Suppressor macrophage treated with lipopolysaccharide for 4 hours (primary cell): ENCODE measurements at places on chromosomes 11 and 22.

GRCh38 chr22:48343461-48343860, 1484.2 kb downstream of the BRD1 start:
- no peak for DNase-seq

GRCh38 chr11:36253238-36253637, 36.0 kb downstream of the COMMD9 start:
- DNase-seq, result no peak

- DNase-seq, result no peak
Measured at GRCh38 chr11:134100171-134100570, 31.3 kb downstream of the JAM3 start.

DNA sequence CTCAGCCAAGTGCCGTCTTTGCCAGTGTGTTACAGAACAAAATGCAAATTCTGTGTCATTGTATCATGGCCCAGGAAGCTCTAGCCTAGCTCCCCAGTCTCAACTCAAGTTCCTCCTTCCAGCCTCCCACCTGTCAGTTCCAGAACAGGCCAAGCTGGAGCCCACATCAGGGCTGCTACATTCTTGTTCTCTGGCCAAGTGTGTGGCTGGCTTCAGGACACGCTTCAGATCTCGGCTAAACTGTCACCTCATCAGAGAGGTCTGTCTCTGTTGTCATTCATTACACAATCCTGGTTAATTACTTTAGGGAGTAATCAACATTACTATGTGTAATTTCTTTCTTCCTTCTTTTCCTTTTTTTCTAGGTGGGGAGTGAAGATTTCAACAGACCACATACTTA, 347.0 kb upstream of the SYN3 start:
- no peak for DNase-seq

GRCh38 chr11:78460471-78460870, 42.9 kb upstream of the GAB2 start:
- DNase-seq, result no peak

DNA sequence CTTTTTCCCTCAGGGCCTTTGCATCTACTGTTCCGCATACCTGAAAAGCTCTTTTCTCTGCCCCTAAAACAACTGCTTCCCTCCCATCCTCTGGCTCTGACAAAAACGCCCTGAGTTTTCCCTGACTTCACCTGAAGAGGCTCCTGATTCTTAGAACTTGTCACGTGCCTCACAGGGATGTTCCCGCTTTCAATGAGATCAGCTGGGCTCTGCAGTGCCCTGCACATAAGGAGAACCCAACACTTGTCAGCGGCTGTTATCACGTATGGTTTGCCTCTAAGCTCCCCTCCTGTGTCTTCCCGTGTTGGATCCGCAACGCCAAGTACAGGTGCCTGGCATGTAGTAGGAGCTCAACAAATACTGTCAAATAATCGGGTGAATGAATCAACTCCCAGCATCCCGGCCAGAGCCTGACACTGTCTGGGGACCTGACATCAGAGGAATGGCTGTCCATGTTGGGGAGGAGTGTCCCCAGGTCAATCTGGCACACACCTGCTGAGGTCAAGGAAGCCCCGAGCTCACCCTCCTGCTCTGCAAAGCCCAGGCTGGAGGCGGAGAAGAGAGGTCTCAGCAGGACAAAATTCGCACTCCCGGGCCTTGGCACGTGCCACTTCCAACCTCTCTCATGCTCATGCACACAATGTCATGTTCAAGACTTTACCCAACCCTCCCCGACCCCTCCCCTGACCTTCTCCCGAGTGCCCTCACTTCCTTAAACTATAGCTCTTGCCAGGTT, 4.2 kb upstream of the GRK2 start:
- no peak for DNase-seq

DNA sequence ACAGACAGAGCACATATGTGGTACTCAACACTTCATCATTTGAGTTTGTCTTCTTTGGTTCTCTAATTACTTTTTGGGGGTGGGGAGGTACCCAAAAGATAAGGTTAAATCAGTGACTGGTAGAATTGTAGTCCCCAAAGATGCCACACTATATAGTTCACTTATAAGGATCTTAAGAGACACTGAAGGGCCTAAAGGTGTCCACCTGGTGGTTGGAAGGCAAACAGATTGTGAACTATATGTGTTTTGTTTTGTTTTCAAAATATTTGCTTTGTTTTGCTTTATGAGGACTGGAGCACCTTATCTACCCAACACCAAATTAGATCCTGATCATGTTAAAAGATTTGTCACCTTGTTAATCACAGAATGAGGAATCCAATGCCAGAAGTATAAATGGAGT, 136.1 kb downstream of the DCDC1 start:
- DNase-seq, result no peak

- no peak for DNase-seq
Measured at GRCh38 chr11:77267962-77268361, 33.5 kb downstream of the GDPD4 start.

GRCh38 chr11:3175194-3175593, 10.1 kb upstream of the OSBPL5 start:
- DNase-seq, result no peak

- DNase-seq, result no peak
Measured at GRCh38 chr22:40114411-40114810, 63.3 kb upstream of the TNRC6B start.

DNA sequence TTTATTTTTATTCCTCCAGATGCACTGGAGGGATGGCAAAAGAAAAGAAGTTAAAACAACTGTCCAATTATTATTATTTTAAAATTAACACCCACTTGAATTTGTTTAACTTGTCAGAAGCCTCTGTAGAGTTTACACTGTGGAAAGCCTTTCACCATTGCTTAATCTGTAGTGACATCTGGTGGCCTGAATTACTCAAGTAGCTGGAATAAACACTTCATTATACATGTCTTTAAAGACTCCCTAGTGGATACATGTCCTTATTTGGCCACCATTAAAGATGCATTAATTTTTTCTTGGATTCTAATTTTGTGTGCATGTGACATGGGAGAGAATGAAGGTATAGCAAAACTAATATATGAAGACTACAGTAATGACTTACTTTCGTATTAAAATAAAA, 1496.5 kb downstream of the FAM181B start:
- DNase-seq, result peak; percentile 35

DNA sequence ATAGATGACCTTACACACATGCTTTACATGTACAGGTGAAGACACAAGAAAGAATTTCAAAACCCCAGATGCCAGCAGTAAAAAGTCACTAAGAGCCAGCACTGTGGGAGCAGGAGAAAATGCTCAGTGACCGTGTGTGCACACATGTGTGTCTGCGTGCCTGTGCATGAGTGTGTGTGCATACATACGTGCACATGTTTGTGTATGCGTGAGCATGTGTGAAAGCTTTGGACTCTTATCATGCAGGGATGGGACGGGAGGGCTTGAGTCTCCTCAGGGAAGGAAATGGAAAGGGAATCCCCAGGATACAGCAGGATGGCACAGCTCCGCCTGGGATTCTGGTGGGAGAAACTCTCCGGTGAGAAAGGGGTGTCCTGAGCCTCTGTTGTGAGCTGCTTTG, 121.5 kb upstream of the B3GAT1 start:
- no peak for DNase-seq

DNA sequence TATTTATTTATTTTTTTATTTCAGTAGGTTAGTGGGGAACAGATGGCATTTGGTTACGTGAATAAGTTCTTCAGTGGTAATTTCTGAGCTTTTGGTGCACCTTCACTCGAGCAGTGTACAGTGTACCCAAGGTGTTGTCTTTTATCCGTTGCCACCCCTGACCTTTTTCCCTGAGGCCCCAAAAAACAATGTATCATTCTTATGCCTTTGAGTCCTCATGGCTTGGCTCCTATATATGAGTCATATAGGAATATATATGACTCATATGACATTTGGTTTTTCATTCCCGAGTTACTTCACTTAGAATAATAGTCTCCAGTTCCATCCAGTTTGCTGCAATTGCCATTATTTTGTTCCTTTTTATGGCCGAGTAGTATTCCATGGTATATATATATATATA, 763.9 kb downstream of the NTM start:
- DNase-seq, result no peak

DNA sequence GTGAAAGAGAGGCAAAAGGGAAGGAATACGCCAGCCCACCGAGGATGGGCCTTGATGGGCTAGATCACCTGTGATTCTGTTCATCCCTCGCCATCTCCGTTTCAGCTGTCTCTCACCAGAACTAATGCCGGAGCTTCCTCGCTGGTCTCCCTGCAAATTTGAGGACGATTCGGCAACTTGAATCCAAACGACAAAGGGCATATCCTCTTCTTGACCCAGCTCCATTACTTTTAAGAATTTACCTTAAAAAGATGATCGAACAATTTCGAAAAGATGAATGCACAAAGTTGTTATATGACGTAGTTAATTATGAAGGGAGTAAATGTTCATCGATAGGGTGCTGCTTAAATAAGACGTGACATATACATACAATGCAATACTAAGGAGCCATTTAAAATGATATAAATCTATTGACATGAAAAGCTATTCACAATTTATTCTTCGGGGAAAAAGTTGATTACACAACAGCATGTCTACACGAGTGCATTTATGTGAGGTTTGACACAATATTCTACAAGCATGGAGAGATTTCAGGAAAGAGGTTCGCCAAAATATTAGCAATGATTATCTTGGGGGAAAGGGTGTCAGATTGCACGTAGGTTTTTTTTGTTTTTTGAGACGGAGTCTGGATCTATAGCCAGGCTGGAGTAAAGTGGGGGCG, 937 bp upstream of the FAM168A start:
- DNase-seq, result no peak

- no peak for DNase-seq
Measured at GRCh38 chr11:115238086-115238485, 266.1 kb downstream of the CADM1 start.

DNA sequence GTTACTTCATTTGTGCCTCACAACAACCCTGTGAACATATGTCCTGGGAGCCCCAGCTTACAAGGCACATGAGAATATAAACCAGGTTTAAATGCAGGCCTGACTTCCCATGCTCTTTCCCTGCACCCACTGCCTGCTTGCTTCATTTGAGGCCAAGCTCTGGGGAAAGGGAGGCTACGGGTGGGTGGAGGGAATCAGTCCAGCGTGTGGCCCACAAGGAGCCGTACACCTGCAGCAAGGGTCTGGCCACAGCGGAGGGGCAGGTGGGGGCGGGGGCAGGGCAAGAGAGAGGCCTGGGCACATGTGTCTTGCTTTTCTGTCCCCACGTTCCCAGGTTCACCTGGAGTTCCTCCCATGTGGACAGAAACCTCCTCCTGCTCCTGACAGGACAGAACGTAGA, 26.2 kb downstream of the FAM83F start:
- DNase-seq, result no peak

- no peak for DNase-seq
Measured at GRCh38 chr11:116311206-116311605, 461.6 kb downstream of the BUD13 start.

GRCh38 chr11:117421041-117421440, 93.4 kb downstream of the CEP164 start:
- DNase-seq, result no peak

DNA sequence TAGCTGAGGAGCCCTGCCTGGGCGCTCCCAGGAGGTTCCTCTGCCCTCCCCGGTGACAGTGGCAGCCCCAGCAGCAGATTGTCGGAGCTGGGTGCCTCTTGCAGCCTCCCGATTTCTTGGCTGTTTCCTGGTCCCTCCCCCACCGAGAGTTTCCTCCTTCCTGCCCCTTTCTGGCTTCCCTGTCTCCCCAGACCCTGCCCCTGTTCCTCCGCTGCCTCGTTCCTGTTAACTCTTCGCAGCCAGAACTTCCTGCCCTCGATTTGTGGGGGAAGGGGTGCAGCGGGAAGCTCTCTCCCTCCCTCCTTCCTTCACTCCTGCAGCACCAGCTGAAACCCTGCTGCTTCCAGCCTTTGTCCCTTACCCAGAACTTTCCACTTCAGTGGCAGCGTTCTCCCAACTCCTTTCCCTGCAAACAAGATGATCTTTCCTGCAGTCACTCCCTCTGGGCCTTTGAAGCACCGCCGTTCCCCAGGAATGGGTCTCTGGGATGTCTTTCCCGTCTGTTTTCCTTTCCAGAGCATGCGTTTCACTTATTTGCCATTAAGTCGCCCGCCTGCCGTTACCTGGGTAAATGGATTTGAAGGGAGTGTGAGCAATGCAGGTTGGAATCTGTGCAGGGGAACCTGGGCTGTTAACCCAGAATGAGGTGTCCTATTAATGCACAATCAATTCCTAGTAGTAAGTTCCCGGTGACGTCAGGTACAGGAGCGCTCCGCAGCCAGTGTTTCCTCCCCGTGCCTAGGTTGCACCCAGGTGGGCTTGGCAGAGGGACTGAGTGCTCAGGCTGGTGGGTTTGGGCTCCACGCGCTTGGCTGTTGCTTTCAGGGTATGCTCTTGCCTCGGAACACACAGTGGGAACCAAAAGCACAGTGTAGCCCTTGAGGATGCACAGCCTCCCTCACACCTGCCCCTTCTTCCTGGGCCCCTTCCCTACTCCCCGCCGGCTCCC, 4.3 kb downstream of the GRK2 start:
- DNase-seq, result peak; percentile 51

DNA sequence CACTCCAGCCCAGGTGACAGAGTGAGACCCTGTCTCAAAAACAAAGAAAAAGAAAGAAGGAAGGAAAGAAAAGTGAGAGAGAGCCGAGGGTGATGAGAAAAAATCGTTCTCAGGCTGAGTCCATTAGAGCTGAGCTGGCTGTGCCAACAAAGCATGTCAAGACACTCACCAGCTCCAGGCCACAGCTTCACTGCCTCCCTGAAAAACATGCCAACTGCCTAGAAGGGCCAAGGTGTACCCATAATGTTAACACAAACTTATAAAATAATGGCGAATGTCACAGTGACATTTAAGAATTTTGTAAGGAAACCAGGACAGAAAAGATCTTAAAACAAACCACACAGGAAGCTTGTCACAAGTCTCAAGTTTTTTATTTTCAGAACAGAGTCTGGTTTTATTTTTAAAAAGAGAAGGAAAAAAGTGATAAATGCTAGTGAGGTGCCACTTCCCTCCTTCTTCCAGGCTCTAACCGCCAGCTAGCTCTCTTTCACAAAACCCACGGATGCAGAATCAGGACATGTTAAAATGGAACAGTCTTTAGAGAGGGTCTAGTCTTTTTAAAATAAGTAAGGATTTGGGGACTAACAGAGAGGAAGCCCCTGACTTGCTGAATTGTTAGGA, 5.1 kb downstream of the TMEM121B start:
- DNase-seq, result no peak

DNA sequence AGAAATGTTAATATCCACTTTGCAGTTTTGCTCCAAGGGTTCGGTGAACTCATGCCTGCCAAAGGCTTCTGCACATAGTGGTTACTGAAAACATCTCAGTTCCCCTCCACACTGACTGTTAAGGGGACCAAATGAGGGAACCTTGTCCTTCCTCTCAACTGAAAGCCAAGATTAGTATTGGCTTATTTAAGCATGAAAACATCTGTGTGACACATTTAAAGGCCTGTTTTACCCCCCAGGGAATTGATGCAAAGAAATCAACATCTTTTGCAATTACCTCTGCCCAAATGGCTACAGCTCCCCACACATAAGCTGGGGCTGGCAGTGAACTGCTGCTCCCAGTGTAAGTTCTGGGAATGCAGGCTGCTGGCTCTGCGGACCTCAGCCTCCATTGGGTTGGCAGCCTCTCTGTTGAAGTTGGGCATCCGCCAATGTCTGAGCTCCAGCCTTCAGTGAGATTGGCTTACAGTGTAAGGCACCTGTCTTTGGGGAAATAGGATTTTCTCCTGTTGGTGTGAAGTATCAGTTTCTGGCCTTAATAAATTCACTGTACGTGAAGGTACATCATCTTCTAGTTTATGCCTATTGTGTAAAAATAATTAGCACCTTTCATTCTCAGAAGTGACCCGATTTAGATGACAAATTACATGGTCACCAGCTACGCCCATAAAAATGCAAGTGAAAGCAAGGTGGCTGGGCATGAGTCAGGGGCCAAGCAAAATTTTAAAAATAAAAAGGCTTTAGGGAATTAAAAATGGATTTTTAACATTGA, 213.4 kb upstream of the SYN3 start:
- DNase-seq, result no peak

- DNase-seq, result peak; percentile 62
Measured at GRCh38 chr11:122523846-122524805, 131.4 kb upstream of the UBASH3B start.
